ENCODE measurements at places on chromosomes 11 and 22. TPM values are rescaled to one million over a fixed set of nuclear protein-coding genes. Genes with fewer than 3 reads are reported as not detected.

GRCh38 chr11:2355000-2355644 is 22.0 kb upstream of the CD81 start:
- no peak for DNase-seq

GRCh38 chr11:117833401-117833891 is 8.9 kb upstream of the FXYD2 start:
- DNase-seq, result peak; percentile 87

DNA sequence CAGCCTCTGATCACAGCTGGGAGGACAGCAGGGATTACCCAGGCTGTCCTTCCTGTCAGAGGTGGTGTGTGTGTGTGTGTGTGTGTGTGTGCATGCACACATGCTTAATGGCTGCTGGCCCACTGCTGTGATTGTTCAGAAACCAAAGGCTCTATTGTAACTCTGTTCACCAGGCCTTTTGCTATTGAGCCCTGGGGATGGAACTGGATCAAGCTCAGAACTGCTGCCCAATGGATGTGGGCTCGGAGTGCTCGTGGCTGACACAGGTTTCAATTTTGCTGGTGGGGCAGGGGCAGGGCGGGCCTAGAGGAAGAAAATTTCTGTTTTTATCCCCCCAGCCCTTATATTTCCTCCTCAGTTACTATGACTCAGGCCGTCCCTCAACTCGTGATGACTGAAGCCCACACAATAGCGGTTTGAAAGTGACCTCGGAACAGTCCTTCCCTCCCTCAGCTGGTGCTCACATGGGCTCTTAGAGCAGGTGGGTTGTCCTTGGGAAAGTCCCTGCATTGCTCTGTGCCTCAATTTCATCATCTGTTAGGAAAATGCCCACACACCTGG is 359.3 kb downstream of the TENM4 start:
- DNase-seq, result no peak

Gene OPCML
- total RNA-seq, result 0.08 TPM

Gene CD44
- 171 TPM for total RNA-seq

DNA sequence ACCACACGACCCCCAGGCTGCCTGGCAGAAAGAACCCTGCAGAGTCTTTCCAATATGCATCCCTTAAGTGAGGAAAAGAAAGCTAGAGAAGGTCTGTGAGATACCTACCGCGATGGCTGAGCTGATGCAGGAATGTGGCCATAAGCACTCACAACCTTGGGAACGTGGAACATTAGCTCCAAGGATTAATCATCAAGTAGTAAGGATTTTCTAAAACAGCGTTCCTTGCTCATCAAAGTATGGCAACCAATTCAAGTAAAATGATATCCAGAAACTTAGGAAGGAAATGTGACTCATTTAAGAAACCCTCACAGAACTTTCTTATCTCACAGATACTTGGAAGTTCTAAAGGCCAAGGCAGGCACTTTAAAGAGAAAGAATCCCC is 12.8 kb downstream of the PACSIN2 start:
- DNase-seq, result no peak

Measured in colonic mucosa (tissue), 4 donors.